ENCODE measurements at places on chromosomes 12 and 14. TPM values are rescaled to one million over a fixed set of nuclear protein-coding genes. Genes with fewer than 3 reads are reported as not detected.

HOXC11 gene
- total RNA-seq = not detected

CPM gene
- 12.3 TPM for total RNA-seq

TCL1B gene
- not detected for total RNA-seq

ANO4 gene
- 2.4 TPM for total RNA-seq

TMEM132C gene
- total RNA-seq = not detected

LBHD2 gene
- total RNA-seq = not detected

TMEM233 gene
- not detected for total RNA-seq

PTPN6 gene
- total RNA-seq = 17.4 TPM

RHOJ gene
- total RNA-seq = not detected

CNTN1 gene
- total RNA-seq = 0.21 TPM

PLEKHH1 gene
- total RNA-seq = 2.7 TPM

FAIM2 gene
- not detected for total RNA-seq

TRHDE gene
- under 0.01 TPM for total RNA-seq

All from nasal cavity respiratory epithelium epithelial cell of viscerocranial mucosa (primary cell).